ENCODE measurements at places on chromosomes 2 and 18.

DNA sequence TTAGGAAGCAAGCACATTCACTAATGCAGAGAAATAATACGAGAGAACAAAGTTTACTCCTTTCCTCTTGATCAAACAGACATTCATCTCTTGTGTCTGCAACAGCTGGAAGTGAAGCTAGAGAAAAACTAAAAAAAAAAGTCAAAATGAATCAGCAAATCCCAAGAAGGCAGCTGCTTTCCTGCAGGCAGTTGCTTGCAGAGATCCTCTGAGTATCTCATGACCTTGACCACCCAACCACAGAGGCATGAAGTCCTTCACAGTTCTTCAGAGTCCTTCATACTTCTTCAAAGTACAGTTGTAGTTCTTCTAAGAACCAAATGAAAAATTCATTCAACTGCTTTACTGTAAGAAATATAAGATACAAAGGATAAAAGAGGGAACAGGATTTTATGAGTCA, 97.2 kb upstream of the ACVR1C start:
- DNase-seq = peak; percentile 74

GRCh38 chr18:33812186-33812585, 234.2 kb downstream of the ASXL3 start:
- DNase-seq = no peak

DNA sequence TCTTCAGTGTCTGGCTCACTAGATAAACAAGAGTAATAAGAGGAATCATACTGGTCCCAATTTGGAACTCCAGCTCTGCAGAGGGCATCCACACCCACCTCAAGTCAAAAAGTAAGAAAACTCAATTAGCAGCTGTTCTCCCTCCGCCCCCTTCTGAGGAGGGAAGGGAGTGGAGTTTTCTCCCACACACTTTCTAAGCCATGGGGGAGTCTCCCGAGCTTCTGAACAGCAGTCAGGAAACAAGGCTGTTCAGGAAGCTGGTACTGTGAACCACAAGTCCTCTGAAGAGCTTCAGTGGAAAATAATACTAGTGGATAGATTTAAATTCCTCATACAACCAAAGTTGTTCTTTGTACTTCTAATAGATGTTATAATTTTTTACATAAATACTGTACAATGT, 32.9 kb upstream of the SPTBN1 start:
- no peak for DNase-seq

DNA sequence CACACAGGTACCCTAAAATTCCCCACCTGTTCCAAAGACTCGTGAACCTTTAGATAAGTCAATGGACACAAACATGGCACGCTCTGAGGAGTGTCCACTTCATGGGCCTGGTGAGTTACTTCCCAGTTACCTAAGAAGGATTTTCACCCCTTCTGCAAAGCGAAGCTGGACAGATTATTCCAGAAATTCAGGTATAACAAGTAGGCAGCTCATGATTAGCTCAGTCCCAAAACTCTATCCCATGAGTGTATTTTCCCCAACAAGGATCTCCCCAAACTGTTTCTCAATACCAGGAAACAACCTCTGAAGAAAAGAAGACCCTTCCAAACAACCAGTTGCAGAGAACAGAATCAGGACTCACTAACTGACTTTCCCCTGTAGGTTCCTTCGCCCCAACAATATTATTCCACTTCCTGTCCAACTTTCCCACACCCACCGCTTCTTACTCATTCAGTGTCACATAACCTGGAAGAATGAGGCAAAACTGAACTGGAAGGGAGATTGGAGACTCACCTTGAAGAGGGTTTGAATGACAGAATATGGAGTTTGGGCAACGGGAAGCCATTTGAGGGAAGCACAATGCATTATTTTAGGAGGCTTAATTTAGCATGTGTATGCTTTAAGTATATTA, 120.1 kb downstream of the ANTXR1 start:
- peak; percentile 26 for DNase-seq

GRCh38 chr2:54559593-54560145, 103.5 kb downstream of the SPTBN1 start:
- peak; percentile 80 for DNase-seq

DNA sequence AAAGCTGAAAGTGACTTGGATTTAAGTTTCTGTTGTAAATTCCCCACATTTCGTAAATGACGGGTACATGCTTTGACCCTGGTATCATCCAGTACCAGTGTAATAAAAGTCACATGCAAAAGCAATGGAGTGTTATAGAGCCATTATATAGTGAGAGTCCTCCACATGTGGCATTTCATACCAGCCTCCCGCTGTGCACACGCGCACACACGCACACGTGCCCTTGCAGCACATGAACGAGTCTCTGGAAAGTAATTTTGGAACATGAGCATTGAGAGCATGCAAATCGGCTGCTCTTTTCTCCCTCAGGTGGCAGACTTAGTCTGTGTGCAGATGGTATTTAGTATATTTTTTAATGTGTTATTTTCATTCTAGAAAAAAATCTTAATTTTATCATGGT, 198.1 kb downstream of the ZNF407 start:
- DNase-seq = no peak

GRCh38 chr2:9554921-9555296, 721 bp downstream of the ADAM17 start:
- DNase-seq = peak; percentile 86
